Spinal cord (tissue), 10 donors: ENCODE measurements at places on chromosomes 7 and 10.
A peak's percentile ranks its signal among the peaks of the same experiment; 100 is the strongest.

GRCh38 chr10:46042527-46042926 lies 3.5 kb downstream of the MSMB start:
- DNase-seq, result no peak

- no peak for DNase-seq
These were observed 146.2 kb downstream of the AHR start for GRCh38 chr7:17444673-17445072.

GRCh38 chr7:2612445-2613097 lies 19.2 kb upstream of the TTYH3 start:
- no peak for DNase-seq

GRCh38 chr7:91435381-91436059 lies 171.3 kb downstream of the FZD1 start:
- DNase-seq, result peak; percentile 39

DNA sequence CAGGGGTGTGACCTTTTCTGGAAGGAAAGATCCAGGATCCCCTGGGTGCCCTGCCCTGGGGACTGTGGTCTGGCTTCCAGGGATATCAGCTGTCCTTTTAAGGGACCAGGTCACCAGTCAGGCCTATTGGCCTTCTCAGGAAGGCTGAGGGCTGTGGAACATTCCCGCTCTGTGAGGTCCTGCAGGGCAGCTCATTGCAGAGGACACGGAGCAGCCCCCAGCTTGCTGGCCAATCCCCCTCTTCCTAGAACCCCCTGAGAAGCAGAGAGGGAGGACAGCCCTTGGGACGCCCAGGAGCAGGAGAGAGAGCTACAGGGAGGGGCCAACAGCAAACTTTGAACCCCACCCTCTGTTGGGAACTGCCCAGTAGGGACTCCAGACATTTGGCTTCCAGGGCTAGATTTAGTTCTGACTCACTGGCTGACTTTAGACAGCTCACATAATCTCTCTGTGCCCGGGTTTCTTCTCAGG lies 67.9 kb upstream of the COL13A1 start:
- no peak for DNase-seq

GRCh38 chr10:121516093-121516865 lies 82.0 kb downstream of the FGFR2 start:
- DNase-seq, result no peak

DNA sequence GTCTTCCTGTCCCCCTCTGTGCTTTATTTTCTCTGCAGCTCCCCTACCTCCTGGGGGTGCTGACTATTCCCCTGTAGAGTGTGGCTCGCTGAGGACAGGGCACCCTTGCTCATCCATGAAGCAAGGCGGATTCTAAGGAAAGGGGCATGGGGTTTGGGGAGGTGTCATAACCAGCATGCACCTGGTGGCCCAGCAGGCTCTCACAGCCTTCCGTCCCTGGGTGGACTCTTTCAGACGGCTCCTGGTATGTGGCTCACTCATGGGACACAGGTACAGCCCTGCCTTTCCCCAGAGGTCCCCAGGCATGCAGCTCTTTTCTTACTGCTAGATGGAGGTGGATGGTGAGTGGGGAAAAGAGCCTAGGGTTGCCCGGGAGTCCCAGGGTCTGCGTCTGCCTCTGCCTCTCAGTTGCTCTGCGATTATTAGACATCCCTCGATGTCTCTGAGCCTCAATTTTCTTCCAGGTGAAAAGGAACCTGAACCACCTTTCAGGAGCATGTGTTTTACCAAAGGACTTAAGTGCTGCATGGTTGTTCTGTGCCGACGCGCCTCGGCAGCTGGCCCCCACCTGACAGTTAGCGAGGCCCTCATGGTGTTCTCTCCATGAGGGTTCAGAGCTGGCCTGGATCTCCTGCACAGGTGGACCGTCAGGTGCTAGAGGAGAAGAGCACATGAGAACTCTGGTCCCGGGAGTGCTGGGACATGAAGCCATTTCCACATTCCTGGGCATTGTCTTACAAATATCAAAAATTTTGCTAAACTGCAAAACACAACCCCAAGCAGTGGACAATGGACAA lies 172.5 kb upstream of the SHH start:
- DNase-seq, result no peak

DNA sequence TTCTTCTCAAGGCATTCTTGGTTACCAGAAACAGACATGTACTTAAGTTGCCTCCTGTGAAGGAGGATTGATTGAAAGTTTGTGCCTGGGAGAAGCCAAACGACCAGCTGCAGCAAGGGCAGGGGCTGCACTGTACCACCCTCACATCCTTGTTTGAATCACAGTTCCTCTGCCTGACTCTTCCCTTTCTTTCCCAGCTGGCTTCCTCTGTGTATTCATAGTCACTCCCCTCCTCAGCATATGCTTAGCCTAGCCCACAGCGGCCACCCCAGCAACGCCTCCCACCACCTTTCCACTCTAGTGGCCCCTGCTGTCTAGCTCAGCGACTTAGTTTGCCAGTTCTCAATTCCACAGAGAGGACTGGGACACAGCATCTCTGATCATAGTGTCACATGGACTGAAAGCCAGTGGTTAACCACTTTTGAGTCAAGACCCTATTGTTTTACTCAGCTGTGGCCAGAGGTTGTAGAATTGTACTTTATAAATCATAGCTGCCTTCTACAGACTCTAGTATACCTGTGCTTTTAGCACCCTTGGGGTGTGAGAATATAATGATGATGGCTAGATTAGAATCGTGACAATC lies 643.0 kb downstream of the SUGCT start:
- DNase-seq, result no peak

DNA sequence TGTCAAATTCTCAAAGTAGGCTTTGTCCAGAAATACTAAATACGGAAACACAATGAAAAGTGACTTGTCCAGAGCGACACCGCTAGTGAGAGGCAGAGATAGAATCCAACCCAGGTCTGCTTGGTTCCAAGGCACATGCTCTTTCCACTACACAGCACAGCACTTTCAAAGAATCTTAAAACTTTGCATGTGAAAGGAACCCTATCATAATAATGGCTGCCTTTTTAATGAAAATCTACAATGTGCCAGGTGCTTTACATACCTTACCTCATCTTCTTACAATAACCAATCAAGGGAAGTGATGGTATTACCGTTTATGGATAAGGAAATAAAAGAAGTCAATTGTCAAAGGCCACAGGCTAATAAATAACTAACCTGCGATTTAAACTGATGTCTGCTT lies 2.6 kb downstream of the CHCHD3 start:
- DNase-seq, result no peak

- DNase-seq, result no peak
These were observed 300.7 kb upstream of the CELF2 start for GRCh38 chr10:10716972-10717371.

- DNase-seq, result no peak
These were observed 90.8 kb downstream of the CHN2 start for GRCh38 chr7:29285444-29285793.

- DNase-seq, result no peak
These were observed 3.7 kb upstream of the ZNF800 start for GRCh38 chr7:127396184-127396583.

- DNase-seq, result no peak
These were observed 107.6 kb upstream of the TNS3 start for GRCh38 chr7:47689558-47689957.

DNA sequence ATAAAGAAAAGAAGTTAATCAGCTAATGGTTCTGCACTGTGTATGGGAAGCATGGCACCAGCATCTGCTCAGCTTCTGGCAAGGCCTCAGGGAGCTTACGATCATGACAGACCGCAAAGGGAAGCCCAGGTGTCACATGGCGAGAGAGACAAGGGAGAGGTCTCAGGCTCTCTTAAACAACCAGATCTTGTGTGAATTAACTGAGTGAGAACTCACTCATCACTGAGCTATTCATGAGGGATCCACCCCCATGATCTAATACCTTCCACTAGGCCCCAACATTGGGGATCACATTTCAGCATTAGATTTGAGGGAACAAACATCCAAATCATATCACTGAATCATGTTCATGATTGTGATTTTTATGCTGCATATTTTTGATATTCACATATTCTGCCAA lies 5.8 kb downstream of the USP54 start:
- DNase-seq, result no peak

DNA sequence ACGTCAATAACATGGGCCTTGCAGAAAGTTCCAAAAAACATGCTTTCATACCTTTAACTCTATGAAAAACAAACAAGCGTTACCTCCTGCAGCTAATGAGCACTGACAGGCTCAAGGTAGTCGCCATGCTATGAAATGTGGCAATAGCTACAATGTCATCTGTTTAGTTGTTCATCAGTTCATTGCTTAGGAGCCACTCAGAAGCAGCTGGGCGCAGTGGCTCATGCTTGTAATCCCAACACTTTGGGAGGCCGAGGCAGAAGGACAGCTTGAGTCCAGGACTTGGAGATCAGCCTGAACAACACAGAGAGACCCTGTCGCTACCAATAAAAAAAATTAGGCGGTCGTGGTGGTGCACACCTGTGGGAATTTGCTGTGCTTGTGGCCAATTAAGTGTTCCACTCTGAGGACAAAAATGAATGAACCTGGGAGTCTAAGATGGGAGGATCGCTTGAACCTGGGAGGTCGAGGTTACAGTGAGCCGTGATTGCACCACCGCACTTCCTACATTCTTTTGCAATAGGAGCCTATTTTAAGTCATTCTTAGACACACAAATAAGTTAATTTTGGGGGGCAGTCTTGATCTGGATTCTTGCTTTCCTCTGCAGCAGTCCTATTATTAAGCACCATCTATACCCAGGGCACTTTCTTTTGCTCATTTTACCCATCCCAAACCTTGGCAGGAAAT lies 276.2 kb upstream of the KLF14 start:
- no peak for DNase-seq

DNA sequence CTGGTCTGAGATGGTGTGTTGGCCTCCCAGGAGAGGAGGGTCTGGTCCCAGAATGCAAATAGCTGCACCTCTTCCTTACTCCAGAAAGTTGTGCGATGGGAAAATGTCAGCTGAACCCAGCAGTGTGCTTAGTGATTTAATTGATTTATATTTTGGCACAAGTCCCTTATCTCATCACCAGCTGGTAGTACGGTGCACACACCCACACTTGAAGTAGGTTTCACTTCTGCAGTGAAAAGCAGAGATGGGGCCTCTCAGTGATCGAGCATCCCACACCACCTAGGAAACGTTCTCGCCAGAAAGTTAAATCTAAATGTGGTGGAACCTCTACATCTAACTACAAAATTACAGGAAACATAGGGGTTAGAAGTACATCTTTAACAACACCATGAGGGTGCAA lies 80.4 kb downstream of the UBE3C start:
- DNase-seq, result no peak

GRCh38 chr7:138958391-138958956 lies 22.7 kb downstream of the KIAA1549 start:
- no peak for DNase-seq

DNA sequence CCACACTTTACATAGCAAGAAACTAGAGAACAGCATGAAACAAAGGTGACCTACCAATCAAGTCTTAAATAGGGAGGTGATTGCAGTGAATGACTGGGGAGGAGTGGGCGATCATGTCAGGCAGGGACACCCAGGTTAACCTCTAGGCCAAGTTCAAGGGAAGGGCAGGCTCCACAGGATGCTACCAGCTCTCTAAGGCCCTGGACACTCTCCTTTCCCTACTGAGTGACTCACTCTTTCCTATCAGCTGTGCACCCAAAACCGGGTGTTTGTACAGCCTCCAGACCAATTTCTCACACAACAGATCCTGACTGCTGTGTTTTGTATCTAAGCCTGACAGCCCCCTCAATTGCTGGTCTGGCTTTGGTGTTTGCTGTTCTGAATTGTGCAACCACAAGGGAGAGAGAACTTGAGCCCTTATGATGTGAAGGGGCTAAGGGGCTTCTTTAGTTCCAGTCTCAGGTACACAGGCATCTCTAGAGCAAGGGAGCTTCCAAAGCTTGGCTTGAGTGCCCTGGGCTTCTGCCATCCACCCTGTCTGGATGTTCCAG lies 107.8 kb downstream of the TBXAS1 start:
- no peak for DNase-seq

- no peak for DNase-seq
These were observed 45.8 kb downstream of the CHST15 start for GRCh38 chr10:124047427-124048152.

DNA sequence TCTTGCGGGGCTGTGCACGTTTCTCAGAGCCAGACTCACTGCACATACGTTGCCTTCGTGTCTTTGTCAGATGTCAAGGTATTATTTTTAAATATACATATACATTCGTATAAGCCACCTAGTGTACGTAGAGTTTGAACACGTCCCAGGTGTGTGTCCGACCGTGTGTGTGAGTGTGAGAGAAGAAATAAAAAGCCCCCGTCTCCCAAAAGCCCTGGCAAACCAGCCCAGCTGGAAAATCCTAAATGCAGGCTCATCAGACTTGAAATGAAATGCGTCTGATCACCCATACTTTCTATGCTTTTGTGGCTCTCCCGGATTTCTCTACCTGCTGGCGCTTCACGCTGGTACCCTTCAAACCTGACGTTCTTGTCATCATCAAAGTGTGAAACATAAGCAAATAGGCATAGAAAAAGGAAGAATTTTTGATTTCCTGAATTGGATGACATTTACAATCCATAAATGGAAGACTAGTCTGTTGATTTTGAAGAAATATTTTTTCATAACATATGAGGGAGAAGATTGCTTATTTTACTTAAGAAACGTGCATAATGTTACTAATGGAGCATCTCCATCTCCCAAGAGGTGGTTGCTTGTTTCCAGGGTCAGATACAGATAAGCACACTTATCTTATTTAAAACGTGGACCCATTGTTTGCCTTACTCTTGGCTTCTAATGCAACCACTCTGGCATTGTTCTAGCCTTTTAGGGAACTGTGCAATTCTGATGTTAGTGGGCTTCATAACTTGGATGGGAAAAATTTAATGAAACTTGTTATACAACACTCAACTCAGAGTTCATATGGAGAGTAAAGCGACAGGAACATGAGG lies 971 bp downstream of the PRKG1 start:
- no peak for DNase-seq

- no peak for DNase-seq
These were observed 38.1 kb downstream of the IKZF1 start for GRCh38 chr7:50342616-50343114.

DNA sequence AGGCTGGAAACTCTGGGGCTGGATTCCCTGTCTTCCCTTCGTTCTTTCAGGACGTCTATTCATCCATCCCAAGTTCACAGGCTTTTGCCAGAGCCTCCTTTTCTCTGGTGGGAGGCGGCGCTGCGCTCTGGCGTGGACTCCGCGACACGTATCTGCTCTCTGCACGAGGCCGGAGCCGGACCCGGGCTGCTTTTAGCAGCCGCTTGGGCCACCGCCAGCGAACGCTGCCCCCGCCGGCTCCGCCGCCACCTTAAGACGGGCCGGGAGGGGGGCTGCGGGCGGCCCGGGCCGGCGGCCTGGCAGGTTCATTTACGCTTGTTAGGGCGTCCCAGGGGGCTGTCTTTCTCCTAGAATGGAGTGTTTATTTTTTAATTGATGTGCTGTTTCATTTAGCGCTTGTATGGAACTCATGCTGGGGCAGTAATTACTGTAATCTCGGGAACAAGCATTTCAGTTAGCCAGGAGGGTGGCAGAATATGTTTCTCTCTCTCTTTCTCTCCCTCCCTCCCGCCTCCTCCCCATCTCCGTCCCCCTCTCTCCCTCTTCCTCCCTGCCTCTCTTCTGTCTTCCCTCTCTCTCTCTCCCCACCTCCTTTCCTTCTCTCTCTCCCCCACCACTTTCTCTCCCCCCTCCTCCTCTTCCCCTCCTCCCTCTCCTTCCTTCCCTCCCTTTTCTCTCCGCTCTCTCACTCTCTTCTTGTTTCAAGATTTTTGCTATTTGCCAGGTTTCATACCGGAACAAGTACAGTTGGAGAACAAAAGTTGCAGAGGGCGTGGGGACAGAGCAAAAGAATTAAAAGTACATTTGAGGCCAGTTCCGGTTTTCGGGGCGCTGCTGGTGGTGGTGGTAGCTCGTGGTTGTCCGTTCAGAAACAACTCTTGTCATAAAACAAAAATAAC lies 1.3 kb upstream of the FZD8 start:
- no peak for DNase-seq
